Tibial artery (tissue), 4 donors: ENCODE measurements at places on chromosomes 1 and 21.

DNA sequence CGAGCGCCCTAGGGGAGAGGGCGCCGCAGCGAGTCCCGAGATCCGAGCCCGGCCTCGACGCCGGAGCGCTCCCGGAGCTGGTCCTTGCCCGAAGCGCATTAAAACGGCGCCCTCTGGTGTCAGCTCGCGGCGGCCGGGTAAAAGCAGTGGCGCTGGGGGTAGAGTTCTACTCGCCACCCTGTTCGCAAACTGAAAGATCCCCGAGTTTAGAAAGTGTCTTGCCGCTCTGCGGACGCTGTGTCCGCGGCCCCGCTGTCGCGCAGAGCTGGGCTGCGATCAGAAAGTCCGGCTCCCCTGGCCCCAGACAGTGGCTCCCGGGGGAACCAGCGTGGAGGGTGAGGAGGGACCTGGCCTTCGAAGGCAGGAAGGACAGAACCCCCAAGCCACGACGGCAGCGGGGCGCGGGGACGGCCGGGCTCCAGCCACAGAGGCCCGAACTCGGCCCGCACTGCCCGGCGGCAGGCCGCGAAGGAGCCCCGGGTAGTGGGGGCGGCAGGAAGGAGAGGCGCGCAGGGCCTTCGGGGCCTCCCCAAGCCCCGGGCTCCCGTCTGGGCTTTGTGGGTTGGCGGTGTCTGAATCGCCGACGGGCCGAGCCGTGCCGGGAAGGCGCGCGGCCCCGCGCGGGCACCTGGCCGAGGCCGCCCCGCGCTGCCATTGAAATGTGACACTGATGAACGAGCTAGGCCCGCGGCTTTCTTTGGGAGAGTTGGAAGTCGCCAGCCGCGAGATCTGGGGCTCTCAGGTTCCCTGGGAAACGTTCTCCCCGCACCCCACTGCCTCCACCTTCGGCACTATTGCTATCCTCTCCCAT lies 39.1 kb upstream of the NFIA start:
- DNase-seq, result peak; percentile 89

- DNase-seq, result no peak
Measured at GRCh38 chr21:45556645-45557615, 14.7 kb upstream of the SLC19A1 start.

GRCh38 chr1:161849518-161849917 lies 83.4 kb downstream of the ATF6 start:
- DNase-seq, result no peak

DNA sequence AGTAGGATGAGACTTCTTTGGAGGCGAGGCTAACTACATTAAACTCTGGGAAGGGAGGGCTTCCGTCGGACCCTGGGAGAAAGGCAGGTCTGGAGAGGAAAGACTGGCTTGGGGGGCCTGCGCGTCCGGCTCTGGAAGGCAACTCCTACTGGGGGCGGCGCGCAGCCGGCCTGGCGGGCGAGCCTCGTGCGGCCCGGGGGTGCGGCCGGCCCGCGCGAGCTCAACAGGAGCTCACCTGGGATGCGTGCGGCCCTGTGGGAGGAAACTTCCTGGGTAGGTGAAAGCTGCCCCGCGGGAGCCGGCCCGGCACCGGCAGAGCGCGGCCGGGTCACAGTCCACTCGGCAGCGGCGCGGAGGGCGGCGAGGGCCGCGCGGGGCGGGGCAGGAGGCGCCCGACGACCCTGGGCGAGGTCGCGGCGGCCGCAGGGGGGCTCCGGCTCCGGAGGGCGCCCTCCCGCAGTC lies 449 bp downstream of the EPS15 start:
- DNase-seq, result peak; percentile 72

GRCh38 chr1:47181955-47182675 lies 7.7 kb downstream of the PDZK1IP1 start:
- no peak for DNase-seq

DNA sequence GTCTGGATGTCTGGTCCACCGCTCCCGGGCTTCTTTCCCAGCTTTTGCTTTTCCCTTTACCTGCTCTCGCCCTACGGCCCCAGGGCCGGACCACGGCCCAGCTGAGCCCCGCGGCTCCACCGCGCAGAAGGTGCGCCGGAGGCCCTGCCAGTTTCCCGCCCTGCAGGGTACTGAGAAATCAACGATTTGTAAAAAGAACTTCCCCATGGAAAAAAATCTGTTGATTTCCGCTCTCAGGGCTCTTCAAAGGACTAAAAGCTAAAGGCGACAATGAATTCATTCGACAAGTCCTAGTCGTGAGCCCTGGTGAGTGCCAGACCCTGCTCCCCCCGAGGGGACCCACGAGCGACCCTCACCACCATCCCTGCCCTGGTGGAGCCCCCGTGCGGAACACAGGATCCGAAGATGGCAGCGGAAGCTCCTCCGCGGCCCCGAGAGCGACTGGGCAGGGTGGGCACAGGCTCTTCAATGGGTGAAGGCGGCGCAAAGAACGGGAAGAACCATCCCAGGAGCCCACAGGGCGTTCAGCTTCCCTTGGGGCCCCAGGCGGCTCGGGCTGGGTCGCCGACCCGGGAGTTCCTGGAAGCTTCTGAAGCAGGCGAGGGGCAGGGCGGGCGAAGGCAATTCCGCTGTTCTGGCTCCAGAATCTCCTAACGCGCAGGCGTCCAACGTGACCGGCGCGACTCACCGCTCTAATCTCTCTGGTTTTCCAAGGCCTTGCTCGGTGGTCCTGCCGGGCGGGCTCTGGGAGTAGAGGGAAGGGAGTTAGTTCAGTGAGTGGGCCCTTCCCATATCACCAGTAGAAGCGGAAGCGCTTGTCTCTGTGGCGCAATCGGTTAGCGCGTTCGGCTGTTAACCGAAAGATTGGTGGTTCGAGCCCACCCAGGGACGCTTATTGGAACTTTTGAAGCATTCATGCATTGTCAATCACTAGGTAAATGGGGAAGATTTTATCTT lies 6.6 kb upstream of the RNU1-2 start:
- peak; percentile 92 for DNase-seq

DNA sequence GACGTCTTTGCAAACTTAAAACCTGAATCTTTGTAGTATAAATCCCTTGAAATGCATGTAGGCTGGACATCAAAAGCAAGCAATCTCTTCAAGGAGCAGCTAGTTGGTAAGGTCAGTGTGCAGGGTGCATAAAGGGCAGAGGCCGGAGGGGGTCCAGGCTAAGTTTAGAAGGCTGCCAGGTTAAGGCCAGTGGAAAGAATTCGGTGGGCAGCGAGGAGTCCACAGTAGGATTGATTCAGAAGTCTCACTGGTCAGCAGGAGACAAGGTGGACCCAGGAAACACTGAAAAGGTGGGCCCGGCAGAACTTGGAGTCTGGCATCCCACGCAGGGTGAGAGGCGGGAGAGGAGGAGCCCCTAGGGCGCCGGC lies 390 bp upstream of the PCSK9 start:
- DNase-seq, result no peak

GRCh38 chr1:71311376-71311775 lies 230.5 kb upstream of the ZRANB2 start:
- no peak for DNase-seq

DNA sequence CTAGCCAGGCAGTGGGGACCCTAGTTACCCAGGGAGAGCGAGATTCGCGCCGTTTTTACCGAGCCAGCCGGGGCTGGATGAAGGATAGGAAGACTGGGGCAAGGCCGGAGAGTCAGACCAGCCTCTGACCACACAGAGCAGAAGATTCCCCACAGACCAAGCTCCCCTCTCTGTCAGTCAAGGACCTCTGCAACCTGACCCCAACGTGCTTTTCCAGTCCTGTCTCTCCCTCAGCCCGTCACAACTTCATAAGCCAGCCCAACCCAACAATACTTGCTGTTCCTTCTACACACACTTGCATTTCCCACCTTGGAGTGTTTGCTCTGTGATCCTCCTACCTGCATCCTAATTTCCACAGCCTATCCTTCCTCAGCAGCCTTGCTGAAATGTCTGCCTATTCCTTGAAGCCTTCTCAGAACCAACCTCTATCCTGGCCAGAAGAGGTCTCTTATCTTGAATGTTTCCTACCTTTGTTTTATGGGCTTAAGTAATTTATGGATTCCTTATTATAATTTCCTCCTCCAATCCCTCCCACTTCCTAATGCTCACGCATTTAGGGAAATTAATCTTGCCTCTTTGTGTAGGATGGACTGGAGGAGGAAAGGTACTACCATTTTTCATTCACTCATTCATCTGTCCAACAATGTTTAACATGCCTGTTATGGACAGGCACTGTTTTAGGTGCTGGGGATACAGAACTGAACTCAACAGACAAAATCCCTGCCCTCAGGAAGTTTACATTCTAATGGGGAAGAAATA lies at the start of gene GSTM3:
GSTM3 (minus strand) TSS at position 424 of the 759 bp plus-strand sequence. CDS start 751 bp downstream, outside the sequence.
- DNase-seq, result no peak

- no peak for DNase-seq
Measured at GRCh38 chr21:42153746-42154145, 65.2 kb upstream of the ABCG1 start.

GRCh38 chr1:58155418-58156123 lies 391.0 kb downstream of the OMA1 start:
- DNase-seq, result no peak

- peak; percentile 57 for DNase-seq
Measured at GRCh38 chr21:26840912-26841311, 4.3 kb downstream of the ADAMTS1 start.

DNA sequence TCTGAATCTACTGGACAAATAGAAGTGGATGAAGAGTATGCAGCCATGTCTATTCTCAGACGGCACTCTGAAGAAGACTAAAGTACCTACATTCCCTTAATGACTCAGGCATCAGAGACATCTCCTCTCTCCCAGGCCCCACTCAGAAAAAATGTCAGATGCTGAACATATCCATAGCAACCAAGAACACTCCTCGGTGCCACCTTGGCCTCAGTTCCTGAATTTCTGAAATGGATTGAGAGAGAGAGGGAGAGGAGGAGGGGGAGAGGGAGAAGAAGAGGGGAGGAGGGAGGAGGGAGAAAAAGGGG lies 16.0 kb upstream of the OVAAL start:
- no peak for DNase-seq

GRCh38 chr1:119659628-119660027 lies 11.6 kb upstream of the ZNF697 start:
- no peak for DNase-seq

- DNase-seq, result no peak
Measured at GRCh38 chr1:20660847-20661206, 342 bp downstream of the DDOST start.

DNA sequence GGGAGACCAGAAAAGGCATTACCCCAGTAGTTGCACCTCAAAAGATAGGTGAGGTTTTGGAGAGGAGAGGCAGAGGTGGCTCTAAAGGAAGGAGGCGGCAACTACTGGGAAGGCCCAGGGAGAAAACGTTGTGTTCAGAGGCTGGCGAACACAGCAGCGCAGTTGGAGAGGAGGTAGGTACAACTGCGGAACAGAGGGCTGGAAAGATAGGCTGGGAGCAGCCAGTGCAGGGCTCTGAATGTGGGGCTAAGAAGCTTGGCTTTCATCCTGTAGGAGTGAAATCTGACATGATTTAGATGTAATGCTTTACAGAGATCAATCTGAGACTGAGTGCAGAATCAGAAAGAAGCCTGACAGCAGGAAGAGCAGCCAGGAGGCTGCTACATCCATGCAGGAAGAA lies 13.0 kb downstream of the RIMS3 start:
- no peak for DNase-seq

GRCh38 chr1:145975216-145975615 lies 10.7 kb downstream of the POLR3GL start:
- DNase-seq, result no peak

DNA sequence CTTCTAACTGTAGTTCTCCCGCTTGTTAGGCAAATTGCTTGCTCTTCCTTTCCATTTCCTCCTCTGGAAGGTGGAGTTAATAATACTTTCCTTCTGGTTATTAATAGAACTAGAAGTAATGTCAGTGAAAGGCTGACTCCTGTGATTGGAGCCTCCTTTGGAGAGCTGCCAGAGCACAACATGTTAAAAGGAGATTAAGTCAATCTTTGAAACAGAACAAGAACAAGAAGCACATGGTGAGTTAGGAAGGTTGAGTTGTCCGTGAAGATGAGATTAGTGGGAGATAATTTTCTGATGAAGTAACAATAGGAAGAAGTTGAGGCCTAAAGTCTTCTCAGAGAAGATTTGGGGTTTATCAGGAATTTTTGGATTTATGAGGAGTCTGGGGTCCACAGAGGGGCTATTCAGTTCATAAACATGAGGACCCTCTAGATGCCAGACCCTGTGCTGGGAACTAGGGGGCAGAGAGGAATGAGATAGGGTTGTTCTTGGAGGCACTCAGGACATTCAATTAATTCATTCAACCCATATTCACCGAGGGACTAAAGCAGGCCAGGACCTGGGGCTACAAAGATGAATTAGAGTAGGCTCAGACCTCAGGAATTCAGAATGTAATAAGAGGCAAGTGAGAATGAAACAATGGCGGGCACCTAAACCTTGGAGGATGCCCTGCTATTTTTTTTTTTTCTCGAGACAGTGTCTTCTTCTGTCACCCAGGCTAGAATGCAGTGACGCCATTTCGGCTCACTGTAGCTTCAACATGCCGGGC lies 40.7 kb upstream of the DHCR24 start:
- DNase-seq, result no peak

DNA sequence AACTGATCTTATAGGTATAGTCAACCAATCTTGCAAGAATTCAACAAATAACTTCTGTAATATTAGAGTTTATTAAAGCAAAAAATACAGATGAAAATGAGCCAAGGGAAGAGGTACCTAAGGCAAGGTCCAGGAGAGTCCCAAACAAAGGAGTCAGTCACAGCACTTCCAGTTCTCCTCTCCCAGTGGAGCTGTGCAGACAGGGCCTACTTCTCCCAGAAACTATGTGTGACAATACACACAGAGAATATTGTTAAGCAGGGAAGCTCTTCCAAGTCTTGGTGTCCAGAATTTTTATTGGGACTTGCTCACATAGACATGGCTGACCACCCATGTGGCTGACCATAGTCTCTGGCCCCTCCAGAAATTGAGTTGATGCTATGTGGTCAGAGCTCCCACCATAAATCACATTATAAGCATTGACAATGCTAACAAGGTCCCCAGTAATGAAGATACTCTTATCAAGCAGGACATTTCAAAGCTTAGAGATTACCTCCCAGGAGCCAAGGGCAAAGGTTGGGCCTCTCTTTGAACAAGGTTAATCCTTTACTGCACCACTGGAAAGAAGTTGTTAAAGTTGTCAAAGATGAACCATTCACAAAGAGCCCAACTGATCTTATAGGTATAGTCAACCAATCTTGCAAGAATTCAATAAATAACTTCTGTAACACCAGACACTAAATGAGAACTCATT lies 3.5 kb upstream of the CD244 start:
- DNase-seq, result no peak

GRCh38 chr1:61130338-61131000 lies 48.1 kb downstream of the NFIA start:
- DNase-seq, result no peak

GRCh38 chr1:64487061-64487460 lies 17.1 kb downstream of the CACHD1 start:
- no peak for DNase-seq

GRCh38 chr1:44676484-44677200 lies 2.1 kb downstream of the ARMH1 start:
- DNase-seq, result no peak

DNA sequence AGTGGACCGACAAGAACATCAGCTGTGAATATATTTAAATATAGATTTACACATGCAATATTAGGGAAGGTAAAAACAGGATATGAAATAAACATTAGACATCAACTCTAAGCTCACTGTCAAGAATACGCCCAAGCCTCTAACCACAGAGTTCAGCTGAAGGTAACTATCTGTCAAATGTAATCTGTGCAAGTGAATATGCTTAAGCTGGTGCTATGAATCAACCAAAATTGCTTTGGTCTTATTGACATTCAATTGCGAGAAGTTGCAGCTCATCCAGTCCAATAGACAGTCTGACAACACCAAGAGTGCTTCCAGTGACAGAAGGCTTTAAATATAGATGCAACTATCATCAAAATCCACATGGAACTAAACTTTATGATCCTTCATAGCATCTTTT lies 32.3 kb downstream of the USH2A start:
- no peak for DNase-seq
